ENCODE measurements at places on chromosomes 2 and 18. TPM values are rescaled to one million over a fixed set of nuclear protein-coding genes. Genes with fewer than 3 reads are reported as not detected.

GKN1 gene
- total RNA-seq, result not detected

SALL3 gene
- 0.05 TPM for total RNA-seq

TTL gene
- total RNA-seq, result 20.8 TPM

DSC1 gene
- not detected for total RNA-seq

UGT1A3 gene
- total RNA-seq, result not detected

SERPINB13 gene
- total RNA-seq, result not detected

LDAH gene
- 33.7 TPM for total RNA-seq

NLRC4 gene
- total RNA-seq, result not detected

KIAA2012 gene
- not detected for total RNA-seq

TEX44 gene
- total RNA-seq, result not detected

SLC39A6 gene
- total RNA-seq, result 18.2 TPM

TSPYL6 gene
- total RNA-seq, result not detected

FOXI3 gene
- total RNA-seq, result not detected

OTX1 gene
- 0.34 TPM for total RNA-seq

APCDD1 gene
- 0.34 TPM for total RNA-seq

NEB gene
- total RNA-seq, result 1.2 TPM

SLC5A7 gene
- total RNA-seq, result not detected

FOXD4L1 gene
- 0.17 TPM for total RNA-seq

FBXO15 gene
- 1.7 TPM for total RNA-seq

IL18RAP gene
- not detected for total RNA-seq

C2orf80 gene
- not detected for total RNA-seq

COL3A1 gene
- total RNA-seq, result 10.9 TPM

MALL gene
- 39.3 TPM for total RNA-seq

UNC80 gene
- total RNA-seq, result 0.17 TPM

SERPINB7 gene
- total RNA-seq, result not detected

B4GALT6 gene
- total RNA-seq, result 3.4 TPM

Measured in dermis blood vessel endothelial cell (primary cell).